ENCODE measurements at places on chromosomes 7 and 10.

- peak; percentile 91 for DNase-seq
Observed at GRCh38 chr7:141585592-141586510, 34.6 kb downstream of the AGK start.

GRCh38 chr7:23909426-23909825 lies 199.4 kb downstream of the STK31 start:
- DNase-seq: no peak

DNA sequence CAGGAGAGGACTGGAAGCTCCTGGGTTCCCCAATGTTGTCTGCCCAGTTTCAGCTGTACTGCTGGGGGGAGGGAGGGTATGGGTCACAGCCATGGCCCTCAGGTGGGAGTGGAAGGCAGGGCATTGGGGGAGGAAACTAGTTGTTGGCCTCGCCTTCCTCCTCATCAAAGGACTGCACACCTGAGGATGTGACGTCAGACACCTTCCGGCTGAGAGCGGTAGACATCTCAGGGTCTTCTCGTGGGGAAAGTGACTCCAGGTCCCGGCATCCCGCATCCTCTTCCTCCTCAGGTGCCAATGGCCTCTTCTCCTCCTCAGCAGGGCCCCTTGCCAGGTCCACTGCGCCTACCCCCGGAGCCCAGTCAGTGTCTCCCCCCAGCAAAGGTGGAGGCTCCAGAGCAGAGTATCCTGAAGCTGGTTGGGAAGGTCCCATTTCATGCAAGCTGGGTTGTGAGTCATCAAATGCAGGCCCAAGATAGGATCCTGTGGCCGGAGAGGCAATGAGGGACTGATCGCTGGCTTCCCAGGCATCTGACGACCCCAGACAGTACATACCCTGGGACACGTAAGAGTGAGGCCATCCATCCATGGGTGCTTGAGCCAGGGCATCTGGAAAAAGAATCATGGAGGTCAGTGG lies 6.0 kb downstream of the FAM131B start:
- no peak for DNase-seq

DNA sequence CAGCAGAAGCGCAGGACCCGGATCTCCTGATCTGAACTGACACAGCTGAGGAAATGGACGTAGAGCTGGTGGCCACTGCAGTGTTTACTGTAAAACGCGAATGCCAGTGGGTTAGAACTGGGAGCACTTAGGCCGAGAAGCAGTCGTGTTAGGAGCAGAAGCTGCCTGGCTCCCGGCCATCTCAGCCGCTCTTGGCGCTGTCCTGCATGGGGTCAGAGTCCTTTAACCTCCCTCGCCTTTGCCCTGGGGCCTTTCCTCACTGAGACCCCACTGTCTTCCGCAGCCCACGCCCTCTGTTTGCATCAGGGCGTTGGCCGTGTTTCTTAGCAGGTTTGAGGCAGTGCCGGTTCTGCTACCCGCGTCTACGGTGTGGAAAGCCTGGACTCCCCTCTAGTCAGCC lies 24.6 kb downstream of the DYNC2I1 start:
- no peak for DNase-seq

- no peak for DNase-seq
Observed at GRCh38 chr7:103764901-103765300, 224.6 kb downstream of the RELN start.

DNA sequence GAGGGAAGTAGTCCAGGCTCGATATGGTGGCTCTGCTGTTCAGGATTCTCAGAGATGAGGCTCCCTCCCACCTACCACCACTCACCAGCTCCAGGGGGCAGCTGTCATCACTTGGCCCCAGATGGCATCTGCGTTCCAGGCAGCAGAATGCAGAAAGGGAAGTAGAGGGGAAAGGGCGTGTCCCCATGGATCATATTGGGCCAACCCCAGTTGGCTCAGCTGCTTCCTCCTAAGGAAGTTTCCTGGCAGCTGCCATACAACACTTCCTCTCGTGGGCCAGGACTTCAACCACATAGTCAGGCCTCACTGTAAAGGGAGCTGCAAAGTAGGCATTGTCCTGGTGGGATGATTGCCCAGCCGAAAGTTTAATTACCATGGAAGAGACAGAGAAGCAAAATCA lies 1.6 kb upstream of the TEX36 start:
- DNase-seq: no peak

DNA sequence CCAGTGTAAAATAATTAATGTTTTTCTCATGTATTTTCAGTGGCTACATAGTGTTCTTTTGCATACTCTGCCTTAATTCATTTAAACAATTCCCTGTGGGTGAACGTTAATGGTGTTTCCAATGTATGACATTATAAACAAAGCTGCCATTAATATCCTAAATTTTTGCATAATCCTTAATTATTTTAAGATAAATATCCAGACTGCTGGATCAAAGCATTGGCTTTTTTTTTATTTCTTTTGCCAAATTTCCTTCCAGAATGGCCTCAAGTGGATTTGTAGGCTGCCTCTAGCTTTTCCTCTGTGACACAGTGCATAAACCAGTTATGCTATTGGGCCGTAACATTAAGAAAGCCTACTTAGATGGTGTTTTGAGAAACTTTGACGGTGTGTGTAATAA lies 29.5 kb downstream of the MCM10 start:
- DNase-seq: no peak

DNA sequence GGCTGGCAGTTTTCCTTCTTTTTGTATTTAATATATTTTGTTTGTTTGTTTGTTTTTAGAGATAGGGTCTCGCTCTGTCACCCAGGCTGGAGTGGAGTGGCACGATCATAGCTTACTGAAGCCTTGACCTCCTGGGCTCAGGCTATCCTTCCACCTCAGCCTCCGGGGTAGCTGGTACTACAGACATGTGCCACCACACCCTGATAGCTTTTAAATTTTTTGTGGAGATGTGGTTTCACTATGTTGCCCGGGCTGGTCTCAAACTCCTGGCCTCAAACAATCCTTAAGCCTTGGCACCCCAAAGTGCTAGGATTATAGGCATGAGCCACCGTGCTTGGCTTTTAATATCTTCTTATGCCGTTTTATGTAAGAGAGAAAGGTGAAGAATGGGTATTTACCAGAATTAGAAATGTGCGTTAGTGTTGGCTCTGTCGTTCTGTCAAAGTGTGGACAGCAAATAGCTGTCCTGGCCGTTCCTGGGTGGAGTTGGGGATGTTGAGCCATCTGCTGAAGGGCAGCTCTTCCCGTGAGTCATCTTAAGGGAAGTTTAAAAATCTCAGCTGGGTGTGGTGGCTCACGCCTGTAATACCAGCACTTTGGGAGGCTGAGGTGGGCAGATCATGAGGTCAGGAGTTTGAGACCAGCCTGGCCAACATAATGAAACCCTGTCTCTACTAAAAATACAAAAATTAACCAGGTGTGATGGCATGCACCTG lies 14.8 kb downstream of the OGDH start:
- DNase-seq: peak; percentile 27

- peak; percentile 66 for DNase-seq
Observed at GRCh38 chr7:46210467-46210866, 289.4 kb upstream of the IGFBP3 start.

DNA sequence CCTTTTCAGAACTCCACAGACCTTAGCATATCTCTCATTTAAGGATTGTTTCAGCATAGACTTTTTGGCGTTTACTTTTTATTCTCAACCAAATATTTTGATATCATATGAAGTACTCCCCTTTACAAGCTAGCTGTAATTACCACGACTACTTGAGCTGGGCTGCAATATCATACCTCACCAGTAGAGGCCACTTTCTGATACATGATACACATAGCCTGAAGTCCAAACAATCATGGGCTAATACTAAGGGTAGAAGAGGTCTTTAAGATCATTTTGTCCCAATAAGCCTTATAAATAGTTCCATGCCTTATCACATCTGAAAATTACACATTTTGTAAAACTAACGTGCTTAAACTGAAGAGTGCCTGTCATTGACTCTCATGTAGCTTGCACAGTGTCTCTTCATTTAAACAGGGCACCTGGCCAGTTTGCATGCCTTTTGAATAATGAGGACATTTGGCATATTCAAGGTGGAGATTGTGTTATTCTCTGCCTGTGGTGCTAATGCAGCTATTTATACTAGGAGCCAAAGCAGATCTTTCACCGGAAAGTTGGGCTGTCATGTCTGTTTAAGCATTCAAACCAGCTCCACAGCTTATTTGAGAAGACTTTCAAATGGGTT lies 403.7 kb upstream of the ZMIZ1 start:
- no peak for DNase-seq

GRCh38 chr7:18313965-18314364 lies 181.6 kb upstream of the HDAC9 start:
- no peak for DNase-seq

- no peak for DNase-seq
Observed at GRCh38 chr7:132256721-132257212, 319.5 kb downstream of the PLXNA4 start.

DNA sequence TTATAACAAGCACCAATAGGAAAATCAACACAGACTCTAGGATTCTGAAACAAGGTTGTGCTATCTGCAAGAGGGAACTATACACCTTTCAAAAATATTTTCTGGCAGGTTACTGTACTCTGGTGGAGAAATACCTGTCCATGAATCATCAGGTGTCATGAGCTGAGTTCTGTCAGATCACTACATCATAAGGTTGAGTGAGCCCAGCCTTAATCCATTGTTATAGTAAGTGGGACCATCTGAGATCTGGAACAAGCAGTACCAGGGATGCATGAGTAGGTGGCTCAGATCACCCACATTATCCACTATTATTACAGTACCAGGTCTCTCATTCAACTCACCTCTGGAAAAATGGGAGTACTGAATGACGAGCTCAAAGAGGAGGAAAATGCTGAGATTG lies 212.4 kb downstream of the DGKI start:
- DNase-seq: no peak

DNA sequence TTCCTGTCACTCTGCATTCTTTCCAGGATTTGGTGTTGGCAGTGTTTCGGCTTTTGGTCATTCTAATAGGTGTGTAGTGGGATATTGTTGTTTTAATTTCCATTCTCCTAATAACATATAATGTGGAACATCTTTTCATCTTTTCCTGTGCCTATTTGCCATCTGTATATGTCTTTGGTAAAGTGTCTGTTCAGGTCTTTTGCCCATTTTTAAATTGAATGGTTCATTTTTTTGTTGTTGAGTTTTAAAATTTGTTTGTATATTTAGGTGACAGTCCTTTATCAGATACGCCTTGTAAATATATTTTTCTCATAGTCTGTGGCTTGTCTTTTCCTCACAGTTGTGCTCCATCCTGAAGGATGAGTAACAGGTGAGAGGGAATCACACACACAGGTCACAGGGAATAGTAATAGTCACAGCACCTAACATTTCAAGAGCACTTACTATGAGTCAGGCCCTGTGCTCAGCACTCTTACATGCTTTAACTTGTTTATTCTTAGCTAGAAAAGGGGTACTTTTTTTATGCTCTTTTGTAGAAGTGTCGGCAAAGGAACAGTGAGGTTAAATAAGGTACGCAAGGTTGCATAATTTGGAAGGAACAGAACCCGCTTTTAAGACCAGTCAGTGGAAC lies 117.1 kb upstream of the GATA3 start:
- DNase-seq: no peak

- DNase-seq: no peak
Observed at GRCh38 chr7:89073776-89074175, 278.2 kb upstream of the TEX47 start.

DNA sequence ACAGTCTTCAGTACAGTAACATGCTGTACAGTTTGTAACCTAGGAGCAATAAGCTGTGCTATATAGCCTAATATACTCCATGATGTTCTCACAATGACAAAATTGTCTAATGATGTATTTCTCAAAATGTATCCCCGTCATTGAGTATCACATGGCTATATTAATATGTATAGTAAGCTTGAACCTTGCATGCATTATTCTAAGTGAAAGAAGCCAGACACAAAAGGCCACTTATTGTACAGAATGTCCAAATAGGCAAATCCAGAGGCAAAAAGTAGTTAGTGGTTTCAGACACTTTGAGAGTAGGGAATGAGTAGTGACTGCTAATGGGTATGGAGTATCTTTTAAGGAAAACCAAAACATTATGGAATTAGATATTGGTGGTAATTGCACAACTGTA lies 545.1 kb downstream of the ATRNL1 start:
- DNase-seq: no peak

GRCh38 chr10:93300288-93300917 lies 181.7 kb downstream of the MYOF start:
- DNase-seq: no peak

- DNase-seq: peak; percentile 73
Observed at GRCh38 chr7:1087465-1087814, 473 bp upstream of the GPER1 start.

DNA sequence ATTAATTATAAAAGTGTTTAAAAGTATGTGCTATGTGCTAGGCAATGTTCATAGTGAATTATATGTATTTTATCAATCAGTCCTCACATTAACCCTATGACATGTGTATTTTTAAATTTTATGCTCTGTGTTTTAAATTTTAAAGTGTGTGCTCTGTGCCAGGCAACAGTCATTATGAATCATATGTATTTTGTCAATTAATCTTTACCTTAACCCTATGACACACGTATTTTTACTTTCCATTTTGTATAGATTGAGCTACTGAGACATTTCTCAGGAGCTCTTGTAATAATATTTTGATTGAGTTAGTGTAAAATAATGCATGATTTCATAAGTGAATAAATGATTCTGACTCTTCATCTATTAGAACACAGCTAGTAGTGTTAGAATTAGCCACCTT lies 117.8 kb downstream of the THSD7A start:
- no peak for DNase-seq

DNA sequence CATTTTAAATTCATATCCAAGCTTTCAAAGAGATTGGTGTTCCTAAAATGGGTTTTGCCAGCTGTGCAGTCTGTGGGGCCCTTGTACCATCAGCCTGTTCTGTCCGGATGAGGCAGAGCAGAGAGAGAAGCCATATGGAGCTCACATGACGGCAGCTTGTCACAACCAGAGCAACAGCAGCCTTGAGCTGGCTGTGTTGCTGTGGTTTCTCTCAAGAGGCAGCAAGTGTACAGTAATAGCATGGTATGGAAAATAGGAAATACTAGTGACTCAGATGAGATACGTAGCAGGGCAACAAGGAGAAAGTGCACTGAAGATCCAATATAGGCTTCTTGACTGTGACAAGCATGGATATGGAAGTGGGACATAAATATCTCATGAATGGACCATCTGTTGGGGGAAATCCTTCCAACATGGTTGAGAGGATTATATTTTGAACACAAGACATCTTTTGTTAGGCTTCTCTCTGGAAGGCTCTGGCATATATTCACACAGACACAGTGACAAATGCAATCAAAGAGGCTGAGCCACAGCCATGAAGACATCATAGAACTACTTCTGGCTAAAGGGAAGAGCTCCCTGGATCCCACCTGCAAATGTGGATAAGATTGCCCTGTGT lies 251.0 kb upstream of the TAC1 start:
- DNase-seq: no peak
